Right ventricle myocardium superior (tissue), 1 donor: ENCODE measurements at places on chromosomes 1 and 21. TPM values are rescaled to one million over a fixed set of nuclear protein-coding genes. Genes with fewer than 3 reads are reported as not detected.
A peak's percentile ranks its signal among the peaks of the same experiment; 100 is the strongest.

DNA sequence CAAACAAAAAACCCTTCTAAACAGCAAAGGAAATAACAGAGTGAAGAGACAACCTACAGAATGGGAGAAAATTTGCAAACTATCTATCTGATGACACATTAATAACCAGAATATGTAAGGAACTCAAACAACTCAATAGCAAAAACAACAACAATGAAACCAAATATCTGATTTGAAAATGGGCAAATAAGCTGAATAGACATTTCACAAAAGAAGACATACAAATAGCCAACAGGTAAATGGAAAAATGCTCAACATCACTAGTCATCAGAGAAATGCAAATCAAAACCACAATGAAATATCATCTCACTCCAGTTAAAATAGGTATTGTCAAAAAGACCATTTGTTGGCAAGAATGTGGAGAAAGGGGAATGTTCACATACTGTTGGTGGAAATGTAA, 57.6 kb upstream of the RC3H1 start:
- no peak for DNase-seq

DNA sequence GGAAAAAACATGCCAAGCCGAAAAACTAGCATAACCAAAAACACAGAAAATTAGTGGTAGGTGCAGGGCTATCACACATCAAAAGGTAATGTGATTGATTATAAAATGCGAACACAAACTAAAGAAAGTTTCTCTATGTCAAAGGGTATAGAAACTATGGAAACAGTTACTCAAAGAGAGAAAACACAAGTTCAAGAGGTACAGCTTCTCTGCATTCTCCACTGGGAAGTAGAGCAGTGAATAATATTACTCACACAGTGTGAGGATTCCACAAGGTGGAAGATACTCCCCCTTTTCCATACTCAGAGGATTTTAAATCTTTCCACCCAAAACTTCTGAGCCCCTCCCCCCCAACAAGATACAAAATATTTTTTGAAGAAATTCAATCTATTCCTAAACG, 18.6 kb downstream of the AKT3 start:
- DNase-seq = no peak

ERG gene
- total RNA-seq = 17.8 TPM

EXTL1 gene
- total RNA-seq = 11.9 TPM

CRYAA gene
- not detected for total RNA-seq

GRCh38 chr1:182410620-182411273, 10.3 kb upstream of the TEDDM1 start:
- DNase-seq = no peak

- no peak for DNase-seq
Measured at GRCh38 chr1:2903226-2903625, 101.7 kb upstream of the TTC34 start.

DNA sequence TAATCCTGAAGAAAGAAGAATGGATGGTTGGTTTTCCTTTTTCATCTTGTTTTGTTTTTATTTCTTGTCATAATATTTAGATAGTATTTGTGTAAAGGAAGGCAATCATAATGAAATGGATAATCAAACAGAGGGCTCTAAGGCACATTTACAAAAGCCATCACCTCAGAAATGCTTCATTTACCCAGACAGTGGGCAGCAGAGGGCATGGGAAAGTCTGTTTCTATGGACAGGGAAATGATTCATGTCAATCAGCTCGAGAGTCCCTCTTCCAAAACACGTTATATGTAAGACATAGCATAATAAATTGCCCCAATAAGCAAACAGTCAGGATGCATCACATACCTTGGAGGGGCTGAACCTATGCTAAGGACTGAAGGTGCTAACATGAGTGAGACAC, 426.1 kb downstream of the PLPP3 start:
- DNase-seq = no peak

- DNase-seq = no peak
Measured at GRCh38 chr1:117143172-117143571, 21.6 kb upstream of the TRIM45 start.

MTARC2 gene
- 23.2 TPM for total RNA-seq

HHAT gene
- total RNA-seq = 1.5 TPM

GRCh38 chr21:37940691-37941090, 24.4 kb upstream of the KCNJ6 start:
- no peak for DNase-seq

DNA sequence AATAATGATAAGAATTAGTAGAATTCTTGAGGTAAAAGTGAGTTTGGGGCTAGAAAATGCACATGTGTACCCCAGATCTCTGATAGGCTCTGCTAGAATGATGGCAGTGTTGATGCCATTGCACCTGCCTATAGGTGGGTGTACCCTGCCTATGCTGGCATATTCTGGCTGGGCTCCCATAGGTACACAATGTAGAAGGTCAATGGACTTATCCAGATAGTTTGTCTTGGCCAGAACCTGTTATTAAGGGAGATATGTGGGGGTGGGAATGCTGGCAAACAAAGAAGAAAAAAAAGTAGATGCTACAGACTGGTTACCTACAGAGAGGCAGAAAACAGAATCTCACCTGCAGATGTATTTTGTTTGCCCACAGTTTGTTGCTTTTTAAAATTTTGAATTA, 14.1 kb upstream of the KLHDC8A start:
- no peak for DNase-seq

RGS5 gene
- total RNA-seq = 270 TPM

DNA sequence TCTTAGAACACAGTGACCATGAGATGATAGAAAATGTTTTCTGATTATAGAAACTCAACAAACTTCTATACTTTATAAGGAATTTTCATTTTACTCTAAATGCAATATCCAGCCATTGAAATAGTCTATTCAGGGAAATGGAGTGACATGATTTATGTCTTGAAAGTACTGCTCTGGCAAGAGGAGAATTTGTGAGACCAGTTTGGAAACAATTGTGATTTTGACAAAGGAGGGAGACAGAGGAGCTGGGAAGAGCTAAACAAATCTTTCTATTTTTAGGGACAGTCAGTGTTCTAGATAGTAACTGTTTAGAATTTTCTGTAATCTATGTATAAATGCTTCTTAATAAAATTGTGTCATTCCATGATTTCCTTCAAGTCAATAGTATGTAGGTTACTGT, 252.3 kb downstream of the FMN2 start:
- no peak for DNase-seq

DNA sequence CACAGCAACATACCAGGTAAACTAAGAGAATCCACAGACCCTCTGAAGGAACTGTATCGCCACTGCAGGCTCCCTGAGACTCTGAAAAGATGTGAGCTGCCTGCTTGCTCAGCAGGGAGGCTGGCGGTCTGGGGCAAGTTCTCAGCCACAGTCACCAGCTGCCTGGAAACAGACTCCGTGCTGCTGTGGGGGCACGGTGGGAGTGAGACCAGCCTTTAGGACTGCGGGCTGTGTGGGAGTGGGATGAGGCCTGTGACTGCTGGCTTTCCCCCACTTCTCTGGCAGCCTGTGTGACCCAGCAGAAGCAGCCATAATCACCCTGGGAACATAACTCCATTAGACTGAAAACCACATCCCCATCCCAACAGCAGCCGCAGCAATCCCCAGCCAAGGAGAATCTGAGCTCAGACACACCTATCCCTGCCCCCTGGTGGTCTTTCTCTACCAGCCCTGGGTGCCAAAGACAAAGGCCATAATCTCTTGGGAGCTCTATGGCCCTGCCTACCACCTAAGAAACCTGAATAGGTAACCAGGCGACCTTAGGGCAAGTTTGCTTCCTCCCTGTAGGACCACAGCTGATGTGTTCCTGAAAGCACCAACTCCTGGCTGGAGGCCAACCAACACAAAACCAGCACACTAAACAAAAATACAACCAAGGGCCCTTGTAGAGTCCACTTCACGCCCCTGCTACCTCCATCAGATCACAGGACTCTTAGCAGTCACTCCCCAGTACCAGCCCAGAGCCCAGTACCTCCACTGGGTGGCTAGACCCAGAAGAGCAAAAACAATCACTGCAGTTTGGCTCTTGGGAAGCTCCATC, 151.5 kb downstream of the SMYD3 start:
- DNase-seq = no peak

DNA sequence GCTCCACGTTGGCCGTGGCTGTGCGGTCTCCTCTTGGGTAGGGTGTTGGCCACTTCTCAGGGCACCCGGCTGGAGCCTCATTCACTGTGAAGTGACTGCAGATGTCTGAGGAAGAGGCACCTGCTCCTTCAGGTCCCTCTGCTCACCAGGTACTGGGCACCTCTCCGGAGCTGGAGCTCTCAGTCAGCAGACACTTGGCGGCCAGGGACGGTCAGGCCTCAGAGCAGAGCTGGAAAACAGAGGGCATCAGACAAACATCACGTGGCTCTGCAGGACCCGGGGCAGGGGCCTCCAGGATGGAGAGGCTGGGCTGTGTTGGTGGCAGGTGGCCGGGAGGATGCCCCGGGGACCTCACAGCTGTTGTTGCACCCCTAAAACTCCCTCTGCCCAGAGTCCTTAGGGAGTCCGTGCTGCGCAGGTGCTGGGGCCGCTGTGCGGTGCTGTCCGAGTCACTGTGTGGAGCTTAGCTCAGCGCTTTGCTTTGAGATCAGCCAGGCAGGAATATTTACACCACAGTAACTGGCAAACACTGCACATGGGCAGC, 59.7 kb downstream of the SLX9 start:
- peak; percentile 38 for DNase-seq

DNA sequence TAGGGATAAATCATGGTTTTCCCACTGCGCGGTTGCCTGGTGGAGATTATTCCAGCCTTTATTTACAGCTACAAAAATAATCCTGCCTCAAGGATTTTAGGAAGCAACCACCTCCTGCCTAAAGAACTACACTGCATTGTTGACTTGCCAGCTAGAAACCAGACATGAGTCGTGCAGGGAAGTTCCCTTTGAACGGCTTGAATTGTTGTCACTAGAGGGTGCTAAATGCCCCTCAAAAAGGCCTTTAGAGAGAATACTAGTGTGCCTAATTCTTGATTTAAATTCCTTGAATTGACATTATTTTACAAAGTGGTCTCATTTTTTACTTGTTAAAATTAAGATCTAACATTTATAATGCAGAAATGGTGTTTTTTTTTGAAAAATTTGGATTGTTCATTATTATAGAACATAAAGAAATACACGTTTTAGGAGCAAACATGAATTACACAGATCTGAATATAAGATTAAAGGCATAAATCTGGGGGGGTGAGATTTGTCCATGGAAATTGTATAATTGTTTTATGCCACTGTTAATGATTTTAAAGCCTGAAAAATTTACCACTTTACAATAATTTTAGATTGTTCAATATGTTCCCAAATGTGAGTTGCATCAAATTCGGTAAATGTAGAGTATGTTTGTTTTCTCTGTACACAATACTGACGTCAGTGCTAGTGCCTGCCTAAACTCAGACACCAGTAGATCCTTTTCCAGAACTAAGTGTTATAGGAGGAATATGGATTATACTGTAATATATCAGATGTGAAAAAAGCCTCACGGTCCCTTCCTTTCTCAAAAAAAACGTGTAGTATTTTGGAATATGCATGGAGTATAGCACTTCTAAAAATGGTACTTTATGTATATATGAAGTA, 7.6 kb upstream of the ERG start:
- DNase-seq = no peak

AMY1A gene
- total RNA-seq = not detected

SLC1A7 gene
- 0.08 TPM for total RNA-seq

GRCh38 chr1:231866392-231867331, 240.1 kb downstream of the DISC1 start:
- DNase-seq = peak; percentile 64

STUM gene
- total RNA-seq = 1.2 TPM

FLG2 gene
- not detected for total RNA-seq

- no peak for DNase-seq
Measured at GRCh38 chr1:187143783-187144182, 315.0 kb downstream of the PLA2G4A start.

ENSA gene
- total RNA-seq = 108 TPM

OTUD3 gene
- 3.0 TPM for total RNA-seq

GRCh38 chr1:160022330-160023310, 9.2 kb downstream of the PIGM start:
- DNase-seq = no peak
